ENCODE measurements at places on chromosomes 12 and 14. TPM values are rescaled to one million over a fixed set of nuclear protein-coding genes. Genes with fewer than 3 reads are reported as not detected.
A peak's percentile ranks its signal among the peaks of the same experiment; 100 is the strongest.

DNA sequence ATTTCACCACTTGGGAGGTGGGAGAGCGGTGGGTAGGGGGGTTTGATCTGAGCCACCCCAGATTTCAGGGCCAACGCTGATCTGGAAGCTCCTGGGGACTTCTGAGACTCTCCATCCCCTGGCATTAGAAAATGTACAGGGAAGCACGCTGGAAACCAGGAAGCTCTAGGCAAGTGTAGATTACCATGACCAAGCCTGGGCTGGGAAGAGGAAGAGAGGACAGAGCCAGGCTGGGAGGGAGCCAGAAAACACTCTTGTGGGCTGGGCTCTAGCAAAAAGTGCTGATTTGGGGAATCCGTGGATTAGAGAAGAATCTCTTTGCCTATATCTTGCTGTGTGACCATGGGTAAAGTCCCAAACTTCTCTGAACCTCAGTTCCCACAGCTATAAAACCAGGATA lies 236.7 kb downstream of the BCL11B start:
- DNase-seq = no peak

DNA sequence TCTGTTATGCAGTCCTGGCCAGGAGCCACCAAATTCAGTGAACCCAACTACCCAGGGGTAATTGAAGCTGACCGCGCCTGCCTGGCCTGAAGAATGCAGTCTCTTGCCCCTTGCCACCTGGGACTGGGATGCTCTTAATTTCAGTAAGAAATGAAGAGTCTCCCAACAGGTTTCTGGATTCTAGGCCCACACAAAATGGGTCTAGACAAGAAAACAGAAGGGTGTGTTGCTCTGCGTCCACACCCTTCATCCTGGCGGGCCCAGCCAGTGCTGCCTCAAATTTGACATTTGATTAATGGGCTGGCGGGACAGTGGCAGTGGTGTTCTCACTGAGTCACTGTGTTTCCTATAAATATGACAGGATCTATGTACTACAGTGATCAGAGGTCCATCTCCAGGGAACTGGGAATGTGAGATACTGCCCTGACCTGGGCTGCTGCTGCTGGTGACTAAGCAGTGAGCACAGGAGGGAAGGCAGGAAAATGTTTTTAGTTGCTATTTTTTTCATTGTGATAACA lies 6.5 kb downstream of the TMEM253 start:
- DNase-seq = peak; percentile 57

The ZDHHC22 gene
- 0.10 TPM for total RNA-seq

The GALNT4 gene
- 14.0 TPM for total RNA-seq

The RAB2B gene
- 16.6 TPM for total RNA-seq

The KRT77 gene
- not detected for total RNA-seq

- no peak for DNase-seq
These were observed 5.5 kb downstream of the CYP46A1 start for GRCh38 chr14:99689266-99690236.

DNA sequence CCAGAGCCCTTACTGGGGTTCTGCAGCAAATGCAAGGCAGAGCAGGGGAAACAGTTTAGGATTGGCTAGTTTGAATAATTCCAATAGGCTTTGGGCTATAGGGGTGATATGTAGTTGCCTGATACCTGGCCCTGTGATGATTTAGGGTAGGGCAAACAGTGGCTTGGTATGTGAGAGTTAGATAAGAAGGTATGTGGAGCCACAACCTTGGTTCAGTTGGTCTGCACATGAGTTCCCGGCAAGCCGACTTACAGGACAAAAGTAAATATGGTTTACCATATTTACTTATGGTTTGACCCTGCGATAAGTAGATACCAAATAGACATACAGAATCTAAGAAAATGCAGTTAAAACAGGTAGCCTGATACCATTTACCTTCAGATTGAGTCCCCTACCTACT lies 8.3 kb upstream of the CAPRIN2 start:
- DNase-seq = no peak

GRCh38 chr12:119804011-119804641 lies 73.0 kb downstream of the CIT start:
- peak; percentile 64 for DNase-seq

DNA sequence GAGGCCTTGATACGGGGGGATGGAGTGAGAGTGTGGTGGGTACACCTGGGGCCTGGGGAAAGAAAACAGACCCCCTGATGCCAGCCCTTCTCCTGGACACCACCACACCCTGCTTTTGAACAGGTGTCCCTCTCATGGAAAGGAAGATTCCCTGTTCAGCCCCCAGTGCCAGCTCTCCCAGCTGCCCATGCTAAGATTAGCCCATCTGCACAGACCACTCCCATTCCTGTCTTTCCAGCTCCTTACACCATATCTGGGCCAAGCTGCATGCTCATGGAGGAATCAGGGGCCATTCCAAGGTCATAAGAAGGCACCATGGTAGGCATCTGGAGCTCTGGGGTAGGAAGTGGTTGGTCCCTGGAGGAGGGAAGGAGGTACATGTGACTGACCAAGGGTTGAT lies 9.6 kb downstream of the NAB2 start:
- DNase-seq = no peak

The PYGL gene
- 106 TPM for total RNA-seq

DNA sequence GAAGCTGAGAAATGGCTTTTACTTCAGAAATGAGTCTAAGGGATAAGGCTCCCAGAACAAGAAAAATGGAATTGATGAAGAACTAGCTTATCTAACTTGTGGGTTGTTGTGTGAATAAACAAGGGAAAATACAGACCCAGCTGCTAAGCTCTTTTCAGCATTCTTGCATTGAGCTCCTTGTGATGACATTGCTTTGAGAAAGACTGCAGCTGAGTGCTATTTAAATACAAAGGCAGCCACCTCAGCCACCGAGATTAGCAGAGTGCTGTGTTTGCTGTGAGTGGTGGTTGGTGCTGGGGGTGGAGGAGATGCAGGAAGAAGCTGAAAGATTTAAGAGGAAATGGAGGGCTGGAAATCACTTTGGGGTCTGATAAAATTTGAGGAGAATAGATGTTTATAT lies 396.0 kb upstream of the PRICKLE1 start:
- DNase-seq = no peak

DNA sequence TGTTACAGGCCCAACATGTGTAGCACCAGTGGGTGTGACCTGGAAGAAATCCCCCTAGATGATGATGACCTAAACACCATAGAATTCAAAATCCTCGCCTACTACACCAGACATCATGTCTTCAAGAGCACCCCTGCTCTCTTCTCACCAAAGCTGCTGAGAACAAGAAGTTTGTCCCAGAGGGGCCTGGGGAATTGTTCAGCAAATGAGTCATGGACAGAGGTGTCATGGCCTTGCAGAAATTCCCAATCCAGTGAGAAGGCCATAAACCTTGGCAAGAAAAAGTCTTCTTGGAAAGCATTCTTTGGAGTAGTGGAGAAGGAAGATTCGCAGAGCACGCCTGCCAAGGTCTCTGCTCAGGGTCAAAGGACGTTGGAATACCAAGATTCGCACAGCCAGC lies 8.6 kb downstream of the BCL2L14 start:
- no peak for DNase-seq

The CLEC1A gene
- not detected for total RNA-seq

DNA sequence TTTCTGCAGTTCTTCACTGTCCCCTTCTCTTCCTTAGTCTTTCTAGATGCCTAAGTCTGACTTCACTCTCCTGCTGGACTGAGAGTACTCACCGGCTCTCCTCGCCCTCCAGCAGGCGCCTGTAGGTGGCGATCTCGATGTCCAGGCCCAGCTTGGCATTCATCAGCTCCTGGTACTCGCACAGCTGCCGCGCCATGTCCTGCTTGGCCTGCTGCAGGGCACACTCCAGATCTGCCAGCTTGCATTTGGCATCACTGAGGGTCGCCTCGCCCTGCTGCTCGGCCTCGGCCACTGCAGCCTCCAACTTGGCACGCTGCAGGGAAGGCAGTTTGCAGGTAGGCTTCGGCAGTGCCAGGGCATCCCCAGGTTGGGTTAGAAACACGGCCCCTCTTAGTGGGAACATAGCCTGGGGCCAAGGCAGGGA lies 5.2 kb downstream of the KRT84 start:
- peak; percentile 29 for DNase-seq

DNA sequence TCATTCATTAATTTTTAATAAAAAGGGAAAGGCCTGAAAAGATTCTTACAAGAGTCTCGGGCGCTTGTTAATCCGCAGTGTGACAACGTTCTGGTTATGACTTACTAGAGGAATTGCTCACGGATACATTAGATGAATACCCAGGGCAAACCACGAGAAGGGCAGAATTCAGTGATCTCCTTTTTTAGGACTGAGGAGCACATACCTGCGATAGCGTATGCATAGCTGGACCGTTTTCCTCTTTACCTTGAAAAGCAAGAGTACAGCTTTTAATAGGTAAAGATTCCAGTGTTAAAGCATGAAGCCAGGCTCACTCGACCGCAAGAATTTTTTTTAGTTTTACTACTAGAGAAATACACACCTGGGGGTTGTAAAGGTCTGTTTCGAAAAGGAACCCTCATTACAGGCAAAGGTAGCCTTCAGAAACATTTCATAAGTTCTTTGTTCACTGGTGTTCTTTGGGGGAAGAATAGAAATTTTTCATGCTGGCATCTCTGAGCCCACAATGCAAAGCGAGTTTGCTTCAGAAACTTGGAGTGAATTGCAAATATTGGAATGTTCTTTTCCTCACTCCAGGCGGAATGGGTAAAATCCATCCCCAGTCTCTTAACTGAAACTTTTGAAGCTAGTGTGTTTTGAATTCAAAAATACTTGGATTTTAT lies 953 bp downstream of the MAPK1IP1L start:
- DNase-seq = no peak

The FOXA1 gene
- 2.7 TPM for total RNA-seq

The OAS1 gene
- total RNA-seq = 5.2 TPM

The INHBC gene
- 0.13 TPM for total RNA-seq

The CMKLR1 gene
- total RNA-seq = 0.21 TPM

DNA sequence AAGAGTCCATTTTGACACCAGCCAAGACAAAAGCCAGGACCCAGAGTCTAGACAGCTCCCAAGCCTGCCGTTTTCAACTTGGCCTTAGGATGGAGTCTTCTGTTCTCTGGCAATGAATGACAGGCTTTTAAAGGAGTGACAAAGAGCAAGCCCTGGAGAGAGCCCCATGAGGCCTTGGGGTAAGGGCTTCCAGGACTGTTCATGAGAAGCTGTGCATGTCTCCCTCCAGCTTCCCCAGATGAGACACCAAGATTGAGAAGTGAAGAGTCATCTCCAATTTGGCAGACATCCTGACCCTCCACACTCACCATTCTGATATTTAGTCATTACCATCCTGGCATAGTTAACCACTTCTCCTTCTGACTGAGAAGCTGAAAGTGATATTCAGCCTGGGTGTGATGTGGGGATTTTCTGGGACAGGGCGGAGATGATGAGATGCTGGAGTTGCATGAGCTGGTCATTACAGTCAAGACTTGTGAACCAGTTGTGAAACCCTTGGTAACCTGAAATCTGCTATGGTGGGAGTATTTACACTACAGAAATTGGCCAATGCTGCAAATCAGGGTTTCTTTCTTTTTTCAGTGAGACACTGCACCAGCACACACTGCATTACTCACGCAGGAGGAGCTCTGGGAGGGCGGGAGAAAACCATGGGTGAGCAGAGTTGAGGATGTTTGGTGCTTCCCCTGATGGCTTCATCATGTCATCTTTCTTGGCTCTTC lies 77.8 kb downstream of the VCPKMT start:
- DNase-seq = peak; percentile 98

The DPY19L2 gene
- 2.4 TPM for total RNA-seq

- no peak for DNase-seq
These were observed 42.1 kb downstream of the MVK start for GRCh38 chr12:109615556-109616229.

GRCh38 chr14:100487304-100487703 lies 99.9 kb downstream of the BEGAIN start:
- no peak for DNase-seq

DNA sequence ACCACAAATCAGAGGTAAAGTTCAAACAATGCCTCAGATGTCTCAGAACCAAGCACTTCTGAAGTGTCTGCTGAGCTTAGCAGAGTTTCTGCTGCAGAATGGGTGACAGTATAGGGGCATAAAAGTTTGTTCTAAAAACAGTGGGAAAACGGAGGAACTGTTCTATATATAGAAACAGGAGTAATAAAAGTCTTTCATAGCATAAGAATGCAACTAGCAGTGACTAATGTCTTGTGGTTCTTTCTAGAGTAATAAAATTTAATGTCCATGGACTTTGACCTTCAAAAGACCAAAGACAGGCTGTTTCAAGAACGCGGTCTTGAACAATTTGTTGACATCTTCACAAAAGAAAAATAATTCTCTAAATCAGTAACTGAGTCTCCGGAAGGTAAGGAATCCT lies 107.5 kb upstream of the FAR2 start:
- peak; percentile 71 for DNase-seq

- DNase-seq = no peak
These were observed 27.2 kb upstream of the ANO4 start for GRCh38 chr12:100767371-100767770.

- DNase-seq = no peak
These were observed 373.6 kb upstream of the FLRT2 start for GRCh38 chr14:85156319-85156718.

DNA sequence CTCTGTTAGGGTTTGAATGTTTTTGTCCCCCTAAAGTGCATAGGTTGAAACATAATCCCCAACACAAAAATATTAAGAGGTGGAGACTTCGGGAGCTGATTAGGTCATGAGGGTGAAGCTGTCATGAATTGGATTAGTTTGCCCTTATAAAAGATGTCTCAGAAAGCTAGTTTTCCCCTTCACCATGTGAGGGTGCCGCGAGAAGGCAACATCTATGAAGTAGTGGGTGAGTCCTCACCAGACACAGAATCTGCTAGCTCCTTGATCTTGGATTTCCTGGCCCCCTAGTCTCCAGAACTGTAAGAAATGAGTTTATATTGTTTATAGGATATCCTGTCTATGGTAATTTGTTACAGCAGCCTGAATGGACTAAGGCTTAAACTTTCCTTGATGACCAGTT lies 301.5 kb upstream of the ATP2B1 start:
- DNase-seq = peak; percentile 49

- no peak for DNase-seq
These were observed 68.2 kb upstream of the FOXN3 start for GRCh38 chr14:89485264-89485663.

GRCh38 chr14:81849714-81850113 lies 316.1 kb upstream of the SEL1L start:
- no peak for DNase-seq

GRCh38 chr12:34396861-34397590 lies 374.7 kb downstream of the ALG10 start:
- DNase-seq = no peak

The SLC15A5 gene
- not detected for total RNA-seq

GRCh38 chr14:26282578-26282977 lies 315.3 kb downstream of the NOVA1 start:
- DNase-seq = no peak

DNA sequence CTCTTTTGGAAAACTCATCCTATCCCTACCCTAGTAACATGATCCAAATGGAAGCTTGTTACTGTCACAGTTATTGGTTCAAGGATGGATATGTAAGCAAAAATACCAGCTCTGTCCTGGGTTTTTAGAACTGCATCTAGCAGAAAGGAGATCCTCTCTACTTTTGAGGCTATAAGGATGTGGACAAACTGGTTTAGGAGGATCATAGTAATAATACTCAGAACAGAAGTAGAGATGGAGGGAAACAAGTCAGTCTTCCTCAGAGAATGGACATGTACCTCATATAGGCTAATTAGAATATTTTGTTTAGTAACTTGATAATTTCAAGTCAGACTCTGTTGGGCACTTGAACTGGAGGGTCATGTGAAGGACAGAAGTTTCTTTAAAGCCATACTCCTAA lies 26.6 kb downstream of the FUT8 start:
- no peak for DNase-seq

The NEUROD4 gene
- total RNA-seq = not detected
